ENCODE measurements at places on chromosomes 2 and 18.

- no peak for DNase-seq
These were observed 54.8 kb downstream of the TMEM200C start for GRCh38 chr18:5840547-5840946.

DNA sequence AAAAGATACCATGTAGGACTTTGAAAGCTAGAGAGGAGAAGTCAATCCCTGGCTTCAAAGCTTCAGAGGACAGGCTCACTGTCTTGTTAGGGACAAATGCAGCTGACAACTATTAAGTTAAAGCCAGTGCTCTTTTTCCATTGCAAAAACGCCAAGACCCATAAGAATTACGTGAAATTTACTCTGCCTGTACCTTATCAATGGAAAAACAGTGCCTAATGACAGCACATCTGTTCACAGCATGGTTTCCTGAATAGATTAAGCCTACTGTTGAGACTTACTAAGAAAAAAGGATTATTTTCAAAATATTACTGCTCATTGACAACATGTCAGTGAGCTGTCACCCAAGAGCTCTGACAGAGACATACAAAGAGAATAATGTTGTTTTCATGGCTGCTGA lies 52.9 kb downstream of the ANKRD12 start:
- no peak for DNase-seq

DNA sequence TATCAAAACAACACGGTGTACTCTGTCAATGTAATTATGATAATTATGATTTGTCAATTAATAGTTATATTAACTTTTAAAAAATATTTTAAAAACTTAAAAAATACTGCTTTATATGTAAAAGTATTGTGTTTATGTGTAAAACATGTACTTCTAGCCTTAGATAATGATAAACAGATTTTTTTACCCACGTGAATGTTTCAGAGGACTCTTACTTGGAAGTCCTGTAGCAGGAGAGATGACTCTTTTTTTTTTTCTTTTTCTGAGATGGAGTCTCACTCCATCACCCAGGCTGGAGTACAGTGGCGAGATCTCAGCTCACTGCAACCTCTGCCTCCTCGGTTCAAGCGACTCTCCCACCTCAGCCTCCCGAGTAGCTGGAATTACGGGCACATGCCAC lies 6.2 kb upstream of the MTCL1 start:
- DNase-seq = no peak

- no peak for DNase-seq
These were observed 96.5 kb downstream of the KCNE4 start for GRCh38 chr2:223148516-223148915.

- DNase-seq = no peak
These were observed 69.3 kb upstream of the ATL2 start for GRCh38 chr2:38446418-38446817.

DNA sequence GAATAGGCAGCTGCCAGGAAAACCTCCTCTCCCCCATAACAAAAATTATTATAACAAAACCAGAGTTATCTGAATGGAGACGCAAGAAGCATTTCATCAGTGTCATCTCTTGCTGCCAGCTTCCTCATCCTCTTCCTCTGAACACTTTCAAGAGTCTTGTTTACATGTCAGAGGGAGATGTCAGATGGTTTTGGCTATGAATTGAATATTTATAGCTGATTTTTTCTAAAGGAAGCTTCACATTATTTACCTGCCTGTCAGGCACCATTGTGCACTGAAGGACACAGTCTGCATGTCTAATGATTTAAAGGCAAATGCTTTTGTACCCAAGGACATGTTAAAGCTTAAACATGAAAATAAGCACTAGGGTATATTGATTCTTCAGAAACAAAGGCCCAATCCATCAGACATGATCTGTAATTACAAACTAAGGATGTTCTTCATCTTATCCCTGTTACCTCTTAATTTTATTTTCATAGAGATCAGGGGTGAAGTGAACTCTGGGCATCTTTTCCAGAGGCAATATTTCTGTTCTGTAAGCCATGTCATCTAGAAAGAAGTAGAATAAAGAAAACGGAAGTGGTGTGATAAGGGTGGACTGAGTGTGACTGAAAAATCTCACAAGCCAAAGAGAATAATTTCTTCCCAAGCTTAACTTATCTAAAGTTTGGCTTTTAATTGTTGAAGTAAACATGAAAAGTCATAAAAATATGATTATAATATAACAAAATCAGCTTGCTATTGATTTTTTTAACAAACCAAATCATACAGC lies 168.7 kb downstream of the ANKRD44 start:
- no peak for DNase-seq

- no peak for DNase-seq
These were observed 125.0 kb downstream of the SETBP1 start for GRCh38 chr18:44805643-44806042.

DNA sequence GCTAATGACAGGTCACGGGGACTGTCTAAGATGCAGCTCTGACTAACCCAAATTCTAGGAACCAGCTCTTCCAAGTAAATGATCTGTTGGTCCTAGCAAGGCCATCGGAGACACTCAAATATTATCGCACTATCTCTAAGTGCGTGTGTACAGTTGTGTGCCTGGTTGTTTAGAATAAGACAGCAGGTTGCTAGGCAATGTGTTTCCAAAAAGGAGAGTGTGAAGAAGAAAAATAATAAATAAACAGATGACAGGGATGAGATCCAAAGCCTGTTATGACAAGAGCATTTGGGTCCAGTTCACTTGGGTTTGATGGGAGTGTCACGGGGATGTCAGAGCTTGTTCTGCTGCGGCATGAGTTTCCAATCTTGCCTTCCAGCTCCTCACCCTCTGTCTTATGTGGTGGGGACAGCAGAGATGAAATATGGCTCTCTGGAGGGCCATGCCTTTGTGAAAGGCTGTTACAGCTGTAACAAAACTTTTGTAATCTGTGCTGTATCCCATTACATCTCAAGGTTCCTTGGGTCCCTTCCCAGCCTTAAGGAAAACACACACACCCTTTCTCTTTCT lies 127.5 kb upstream of the TNP1 start:
- DNase-seq = no peak

- DNase-seq = no peak
These were observed 99.7 kb upstream of the UGP2 start for GRCh38 chr2:63741884-63742579.

DNA sequence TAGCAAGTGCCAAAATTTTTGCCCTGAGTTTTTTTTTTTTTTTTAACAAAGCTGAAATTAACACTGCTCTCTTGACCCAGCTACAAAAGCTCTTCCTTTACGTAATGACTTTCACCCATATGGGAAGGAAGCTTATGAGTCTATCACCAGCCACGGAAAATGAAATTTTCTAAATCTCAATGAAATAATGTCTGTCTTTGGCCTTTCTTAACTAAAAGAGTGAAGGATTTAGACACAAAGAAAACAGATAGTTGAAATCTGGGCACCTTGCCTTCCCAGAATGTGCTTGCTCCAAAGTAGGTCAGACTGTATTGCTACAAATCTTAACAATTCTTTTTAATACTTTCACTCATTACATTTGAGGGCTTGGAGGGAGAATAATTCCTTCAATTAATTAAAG lies 180.8 kb upstream of the MGAT5 start:
- no peak for DNase-seq

GRCh38 chr2:96647681-96648080 lies 5.1 kb downstream of the FER1L5 start:
- DNase-seq = peak; percentile 45

GRCh38 chr18:28735731-28736130 lies 558.8 kb upstream of the CDH2 start:
- DNase-seq = no peak

- no peak for DNase-seq
These were observed 126.8 kb downstream of the ACOXL start for GRCh38 chr2:110858993-110859701.

GRCh38 chr2:65366595-65367125 lies 65.7 kb downstream of the SPRED2 start:
- DNase-seq = peak; percentile 93

GRCh38 chr18:66156946-66157687 lies 406.3 kb downstream of the CDH7 start:
- DNase-seq = no peak

DNA sequence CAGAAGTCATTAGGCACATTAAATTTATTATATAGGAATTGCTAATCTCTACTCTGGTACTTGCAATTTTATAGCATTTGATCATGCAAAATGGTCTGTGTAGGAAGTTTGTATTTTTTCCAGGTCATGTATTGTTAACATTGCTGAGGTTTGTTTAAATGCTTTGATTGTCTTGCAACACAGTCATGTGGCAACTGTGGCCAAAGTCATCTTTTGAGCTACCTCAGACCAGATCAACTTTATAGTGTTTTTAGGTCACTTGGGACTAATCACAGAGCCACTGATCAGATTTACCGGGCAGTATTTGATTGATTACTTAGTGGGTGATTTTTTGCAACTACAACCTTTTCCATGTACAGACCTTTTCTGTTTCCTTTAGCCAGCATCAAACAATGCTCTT lies 3.7 kb downstream of the SERPINB5 start:
- no peak for DNase-seq

Data from osteoblast (primary cell).